Activated CD8-positive, alpha-beta T cell treated with anti-CD3 and anti-CD28 coated beads, Interleukin-2, amount 10 ng/mL, durations not matched to agents 7 days and 5 days (primary cell): ENCODE measurements at places on chromosomes 5 and 9.

GRCh38 chr5:109192027-109192426 lies 217.7 kb downstream of the PJA2 start:
- H3K4me1 ChIP-seq = peaks cover 3% of the 10 kb centered on the region
- no peaks in the 10 kb centered on the region for H3K36me3 ChIP-seq
- DNase-seq = no peak
- H3K27me3 ChIP-seq = no peaks in the 10 kb centered on the region
- no peak overlapping the region for H3K27ac ChIP-seq

DNA sequence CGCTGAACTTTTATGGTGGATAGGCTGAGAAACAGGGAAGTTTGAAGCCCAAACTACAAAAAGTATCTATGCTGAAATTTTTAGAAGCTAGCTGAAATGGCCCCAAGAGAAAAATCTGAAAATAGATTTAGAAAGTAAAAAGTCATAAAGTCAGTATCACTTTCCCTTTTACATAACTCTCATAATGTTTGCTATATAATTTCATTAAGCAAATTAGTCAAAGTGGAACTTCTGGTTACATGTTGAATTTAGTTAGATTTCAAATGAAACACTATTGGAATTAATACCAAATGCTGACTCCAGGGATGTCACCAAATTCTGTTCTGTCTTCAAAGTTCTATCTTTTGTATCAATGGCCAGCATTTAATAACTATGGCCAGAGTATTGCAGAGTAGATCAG lies 126.9 kb downstream of the TTC39B start:
- H3K36me3 ChIP-seq = peaks cover 48% of the 10 kb centered on the region
- no peak for DNase-seq
- peaks cover 6% of the 10 kb centered on the region for H3K4me1 ChIP-seq
- no peak overlapping the region for H3K4me3 ChIP-seq

DNA sequence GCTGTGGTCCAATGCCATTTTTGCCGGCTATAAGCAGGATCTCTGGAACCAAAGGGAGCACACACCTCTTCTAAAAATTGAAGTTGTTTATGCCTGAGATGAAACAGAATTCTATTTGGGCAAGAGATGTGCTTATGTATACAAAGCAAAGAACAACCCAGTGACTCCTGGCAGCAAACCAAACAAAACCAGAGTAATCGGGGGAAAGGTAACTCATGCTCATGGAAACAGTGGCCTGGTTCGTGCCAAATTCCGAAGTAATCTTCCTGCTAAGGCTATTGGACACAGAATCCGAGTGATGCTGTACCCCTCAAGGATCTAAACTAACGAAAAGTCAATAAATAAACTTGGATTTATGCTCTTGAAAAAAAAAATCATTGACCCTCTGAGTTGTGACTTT lies 178.7 kb downstream of the CEMIP2 start:
- H3K4me3 ChIP-seq = no peak overlapping the region
- H3K27me3 ChIP-seq = peaks cover 6% of the 10 kb centered on the region
- no peaks in the 10 kb centered on the region for H3K4me1 ChIP-seq

DNA sequence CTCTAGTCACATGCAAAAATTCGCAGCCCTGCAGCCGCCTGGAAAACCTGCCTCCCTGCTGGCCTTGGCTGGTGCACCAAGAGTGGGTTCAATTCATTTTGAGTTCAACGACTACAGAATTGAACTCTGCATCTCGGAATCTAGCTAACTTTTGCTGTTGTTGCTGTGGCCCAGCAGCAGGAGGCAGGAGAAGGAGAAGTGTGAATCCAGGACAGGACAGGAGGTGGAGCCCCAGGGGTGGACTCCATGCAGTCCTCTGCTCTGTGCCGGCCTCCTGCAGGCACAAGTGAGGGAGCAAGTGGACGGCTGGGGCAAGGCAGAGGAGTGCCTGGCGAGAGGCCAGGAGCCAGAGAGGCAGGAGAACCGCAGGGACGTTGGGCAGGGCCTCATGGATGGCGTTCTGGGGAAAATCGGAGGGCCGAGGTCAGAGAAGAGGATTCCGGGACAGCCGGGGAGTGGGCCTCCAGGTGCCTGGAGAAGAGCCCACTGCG lies 214.2 kb downstream of the FANCC start:
- H3K4me1 ChIP-seq = no peaks in the 10 kb centered on the region
- no peaks in the 10 kb centered on the region for H3K27me3 ChIP-seq
- no peak overlapping the region for H3K4me3 ChIP-seq
- no peak overlapping the region for H3K27ac ChIP-seq

DNA sequence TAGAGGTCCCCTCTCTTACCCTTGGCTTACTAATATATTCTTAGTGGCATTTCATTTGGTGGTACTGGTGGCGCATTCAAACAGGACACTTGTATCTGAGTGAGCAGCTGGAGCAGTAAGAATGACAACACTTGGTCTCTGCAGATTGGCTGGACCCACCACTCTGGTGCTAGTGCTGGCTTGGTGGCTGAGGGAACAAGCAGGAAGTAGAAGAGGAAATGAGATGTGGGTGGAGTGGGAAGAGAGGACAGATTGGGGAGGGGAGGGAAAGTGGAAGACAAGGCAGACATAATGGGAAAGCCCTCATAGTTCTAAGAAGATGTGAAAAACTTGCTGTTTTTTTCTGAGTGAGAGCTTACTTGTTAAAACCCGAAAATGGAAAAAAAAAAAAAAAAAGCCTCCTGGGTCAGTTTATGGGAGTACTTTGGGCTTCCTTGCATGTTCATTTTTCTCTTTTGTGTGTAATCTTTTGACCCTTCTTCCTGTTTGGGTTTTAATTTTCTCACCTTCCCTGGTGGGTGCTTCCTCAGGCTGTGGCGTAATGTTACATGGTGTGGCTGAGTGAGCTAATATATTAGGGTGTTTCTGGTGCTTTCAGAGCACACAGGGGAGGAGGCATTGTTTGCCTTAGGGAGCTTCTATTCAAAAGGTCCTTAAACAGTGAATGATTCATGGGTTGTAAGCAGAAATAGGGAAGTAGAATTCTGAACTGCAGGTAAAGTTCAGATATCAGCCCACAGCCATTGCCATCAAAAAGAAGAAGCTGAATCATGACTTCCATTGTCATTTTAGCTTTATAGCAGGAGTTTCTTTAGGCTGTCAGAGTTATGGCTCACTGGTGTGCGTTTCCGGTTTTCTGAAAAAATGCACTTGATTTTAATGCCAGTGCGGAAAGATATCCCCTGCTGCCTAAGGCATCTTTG lies 52.3 kb downstream of the TLE4 start:
- no peaks in the 10 kb centered on the region for H3K27me3 ChIP-seq
- peak overlapping the region; percentile 88 for H3K27ac ChIP-seq
